ENCODE measurements at places on chromosomes 12 and 14.

GRCh38 chr14:96906434-96906833 lies 109.3 kb downstream of the VRK1 start:
- no peaks in the 10 kb centered on the region for H3K27me3 ChIP-seq
- no peaks in the 10 kb centered on the region for H3K4me1 ChIP-seq
- no peak for DNase-seq
- H3K27ac ChIP-seq = no peak overlapping the region
- H3K36me3 ChIP-seq = no peaks in the 10 kb centered on the region
- no peak overlapping the region for H3K4me3 ChIP-seq

GRCh38 chr14:88386256-88386794 lies 868 bp downstream of the SPATA7 start:
- no peak overlapping the region for H3K4me3 ChIP-seq
- no peak for DNase-seq
- H3K4me1 ChIP-seq = no peaks in the 10 kb centered on the region
- H3K27me3 ChIP-seq = no peaks in the 10 kb centered on the region

DNA sequence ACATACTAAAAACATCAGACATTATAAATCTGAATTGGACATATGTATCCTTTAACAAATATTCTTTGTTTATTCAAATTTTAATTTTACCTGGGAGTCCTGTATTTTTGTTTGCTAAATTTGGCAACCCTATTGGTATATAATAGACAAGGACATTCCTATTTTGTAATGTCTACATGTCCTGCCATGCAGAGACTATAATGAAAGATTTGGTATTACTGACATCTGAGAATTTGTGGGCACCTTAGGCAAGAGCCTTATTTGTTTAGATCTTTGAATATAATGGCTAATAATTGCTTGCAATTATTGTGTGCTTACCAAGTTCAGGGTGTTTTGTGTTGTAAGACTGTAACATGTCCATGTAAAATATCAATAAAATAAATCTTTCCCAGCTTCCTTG lies 334.4 kb downstream of the KCNH5 start:
- H3K27me3 ChIP-seq = no peaks in the 10 kb centered on the region
- no peak for DNase-seq
- no peaks in the 10 kb centered on the region for H3K4me1 ChIP-seq
- H3K36me3 ChIP-seq = no peaks in the 10 kb centered on the region

GRCh38 chr12:16070113-16070512 lies 159.0 kb downstream of the DERA start:
- H3K27me3 ChIP-seq = no peaks in the 10 kb centered on the region
- H3K4me1 ChIP-seq = no peaks in the 10 kb centered on the region
- H3K27ac ChIP-seq = no peak overlapping the region
- DNase-seq = no peak
- no peaks in the 10 kb centered on the region for H3K36me3 ChIP-seq
- H3K4me3 ChIP-seq = no peak overlapping the region

DNA sequence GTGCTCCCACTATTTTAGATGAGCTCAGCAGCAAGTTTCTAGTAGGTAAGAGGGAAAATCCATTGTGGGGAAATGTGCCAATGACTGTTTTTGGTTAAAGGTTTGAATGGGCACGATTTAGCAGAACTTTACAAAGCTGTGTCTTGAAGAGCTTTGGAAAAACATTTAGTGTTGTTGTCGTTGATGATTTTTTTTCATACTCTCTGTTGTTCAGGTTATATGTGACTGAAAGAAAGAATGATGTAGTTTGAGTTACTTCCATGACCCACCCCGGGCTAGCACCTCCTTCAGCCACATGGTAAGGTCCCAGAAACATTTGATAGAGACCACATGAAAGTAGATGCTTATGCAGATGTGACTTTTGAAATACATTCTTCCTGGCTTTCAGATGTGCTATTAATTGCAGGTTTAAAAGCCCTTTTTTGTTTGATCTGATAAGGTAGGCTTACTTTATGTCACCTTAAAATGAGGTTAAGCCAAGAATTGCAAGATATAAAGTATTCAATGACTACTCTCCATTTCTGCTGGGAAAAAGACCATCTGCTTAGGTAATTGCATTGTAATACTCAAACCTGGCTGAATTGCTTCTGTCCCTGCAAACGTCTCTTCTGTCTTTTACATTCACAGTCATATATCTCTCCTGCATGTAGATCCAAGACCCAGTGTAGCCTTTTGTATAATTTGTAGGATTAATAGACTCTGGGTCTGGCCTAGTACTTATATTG lies 250.6 kb downstream of the RGS6 start:
- no peak overlapping the region for H3K27ac ChIP-seq
- H3K4me1 ChIP-seq = no peaks in the 10 kb centered on the region
- no peaks in the 10 kb centered on the region for H3K27me3 ChIP-seq
- no peaks in the 10 kb centered on the region for H3K36me3 ChIP-seq
- DNase-seq = no peak

DNA sequence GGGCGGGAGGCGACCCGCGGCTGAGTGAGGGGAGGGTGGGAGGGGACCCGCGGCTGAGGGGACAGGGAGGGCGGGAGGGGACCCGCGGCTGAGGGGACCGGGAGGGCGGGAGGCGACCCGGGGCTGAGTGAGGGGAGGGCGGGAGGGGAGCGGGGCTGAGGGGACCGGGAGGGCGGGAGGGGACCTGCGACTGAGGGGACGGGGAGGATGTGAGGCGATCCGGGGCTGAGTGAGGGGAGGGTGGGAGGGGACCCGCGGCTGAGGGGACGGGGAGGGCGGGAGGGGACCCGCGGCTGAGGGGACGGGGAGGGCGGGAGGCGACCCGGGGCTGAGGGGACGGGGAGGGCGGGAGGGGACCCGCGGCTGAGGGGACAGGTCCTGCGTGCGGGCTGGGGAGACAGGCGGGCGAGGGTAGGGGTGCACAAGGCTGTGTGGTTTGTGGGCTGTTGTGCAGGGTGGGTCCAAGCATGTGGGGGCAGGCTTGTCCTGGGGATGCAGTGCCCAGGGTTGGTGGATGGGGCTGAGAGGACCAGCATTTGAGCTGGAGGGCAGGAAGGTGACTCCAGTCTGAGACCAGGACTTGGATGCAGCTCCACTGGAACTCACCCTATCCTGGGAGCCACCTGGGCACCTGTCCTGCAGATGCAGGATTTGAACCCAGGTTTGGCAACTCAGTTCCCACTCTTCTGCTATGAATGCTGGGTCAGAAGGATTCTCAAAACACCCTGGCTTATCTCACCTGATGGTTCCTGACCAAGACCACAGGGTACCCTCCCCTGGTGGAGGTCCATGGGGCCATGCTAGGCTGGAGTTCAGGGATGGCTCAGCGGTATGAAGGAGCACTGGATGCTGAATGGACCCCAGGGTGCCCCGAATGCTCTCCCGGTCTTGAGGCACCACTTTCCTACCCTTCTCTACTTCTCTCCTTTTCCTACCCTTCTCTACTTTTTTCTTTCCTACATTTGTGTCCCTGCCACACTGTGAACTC lies 9.4 kb downstream of the PLD4 start:
- no peak overlapping the region for H3K4me3 ChIP-seq
- no peak for DNase-seq
- no peak overlapping the region for H3K27ac ChIP-seq
- no peaks in the 10 kb centered on the region for H3K4me1 ChIP-seq
- peaks cover 34% of the 10 kb centered on the region for H3K27me3 ChIP-seq

GRCh38 chr14:70189456-70190077 lies 816 bp upstream of the SLC8A3 start:
- H3K4me3 ChIP-seq = no peak overlapping the region
- H3K27ac ChIP-seq = no peak overlapping the region
- no peaks in the 10 kb centered on the region for H3K36me3 ChIP-seq

- H3K27ac ChIP-seq = no peak overlapping the region
- no peaks in the 10 kb centered on the region for H3K36me3 ChIP-seq
- DNase-seq = no peak
- H3K4me3 ChIP-seq = no peak overlapping the region
- H3K4me1 ChIP-seq = peaks cover 2% of the 10 kb centered on the region
- H3K27me3 ChIP-seq = no peaks in the 10 kb centered on the region
Measured at GRCh38 chr12:50538182-50538581, 33.4 kb downstream of the DIP2B start.

- no peak overlapping the region for H3K4me3 ChIP-seq
- H3K27me3 ChIP-seq = no peaks in the 10 kb centered on the region
- DNase-seq = no peak
- H3K27ac ChIP-seq = no peak overlapping the region
- no peaks in the 10 kb centered on the region for H3K36me3 ChIP-seq
- no peaks in the 10 kb centered on the region for H3K4me1 ChIP-seq
Measured at GRCh38 chr12:24881724-24882371, 67.1 kb downstream of the BCAT1 start.

- H3K27ac ChIP-seq = no peak overlapping the region
- no peaks in the 10 kb centered on the region for H3K4me1 ChIP-seq
- H3K36me3 ChIP-seq = peaks cover 15% of the 10 kb centered on the region
Measured at GRCh38 chr12:3014641-3015040, 55.4 kb downstream of the TEAD4 start.

GRCh38 chr14:69423279-69423678 lies 24.8 kb downstream of the SLC39A9 start:
- H3K4me1 ChIP-seq = no peaks in the 10 kb centered on the region
- peaks cover 1% of the 10 kb centered on the region for H3K36me3 ChIP-seq
- no peak for DNase-seq
- no peak overlapping the region for H3K27ac ChIP-seq

DNA sequence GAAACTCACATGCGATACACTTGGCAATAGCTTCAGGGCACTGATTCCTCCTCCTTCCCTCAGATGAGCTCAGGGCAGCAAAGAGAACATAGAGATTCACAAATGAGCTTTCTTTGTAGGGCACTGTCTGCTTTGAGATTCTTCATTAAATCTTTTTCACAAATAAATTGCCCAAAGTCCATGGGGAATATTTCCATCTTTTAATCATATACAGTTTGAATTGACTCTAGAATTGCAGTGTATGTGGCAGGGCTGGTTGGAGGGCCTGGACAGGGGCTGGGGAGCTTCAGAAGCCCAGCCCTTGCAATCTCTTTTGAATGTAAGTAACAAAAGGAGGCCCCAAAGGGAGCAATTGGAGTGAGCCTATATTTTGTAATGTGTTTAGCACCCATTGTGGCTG lies 197.5 kb downstream of the NOVA1 start:
- H3K4me3 ChIP-seq = no peak overlapping the region
- H3K4me1 ChIP-seq = peaks cover 4% of the 10 kb centered on the region
- H3K27me3 ChIP-seq = no peaks in the 10 kb centered on the region
- DNase-seq = no peak
- no peaks in the 10 kb centered on the region for H3K36me3 ChIP-seq
- H3K27ac ChIP-seq = no peak overlapping the region

GRCh38 chr12:45312012-45312411 lies 96.1 kb downstream of the ANO6 start:
- H3K4me1 ChIP-seq = no peaks in the 10 kb centered on the region
- H3K27ac ChIP-seq = no peak overlapping the region
- DNase-seq = no peak
- H3K36me3 ChIP-seq = no peaks in the 10 kb centered on the region
- no peak overlapping the region for H3K4me3 ChIP-seq

- DNase-seq = no peak
- H3K4me3 ChIP-seq = no peak overlapping the region
- no peak overlapping the region for H3K27ac ChIP-seq
- H3K36me3 ChIP-seq = peaks cover 26% of the 10 kb centered on the region
- H3K27me3 ChIP-seq = no peaks in the 10 kb centered on the region
Measured at GRCh38 chr12:49030714-49031572, 12.4 kb upstream of the PRKAG1 start.
